Stimulated activated CD4-positive, alpha-beta T cell treated with anti-CD3 and anti-CD28 coated beads, Interleukin-15, amount 100 ng/mL, for 24 hours (primary cell): ENCODE measurements at places on chromosomes 2 and 18.
A peak's percentile ranks its signal among the peaks of the same experiment; 100 is the strongest.

GRCh38 chr2:173696274-173696673 is 268.9 kb downstream of the SP3 start:
- DNase-seq: no peak

DNA sequence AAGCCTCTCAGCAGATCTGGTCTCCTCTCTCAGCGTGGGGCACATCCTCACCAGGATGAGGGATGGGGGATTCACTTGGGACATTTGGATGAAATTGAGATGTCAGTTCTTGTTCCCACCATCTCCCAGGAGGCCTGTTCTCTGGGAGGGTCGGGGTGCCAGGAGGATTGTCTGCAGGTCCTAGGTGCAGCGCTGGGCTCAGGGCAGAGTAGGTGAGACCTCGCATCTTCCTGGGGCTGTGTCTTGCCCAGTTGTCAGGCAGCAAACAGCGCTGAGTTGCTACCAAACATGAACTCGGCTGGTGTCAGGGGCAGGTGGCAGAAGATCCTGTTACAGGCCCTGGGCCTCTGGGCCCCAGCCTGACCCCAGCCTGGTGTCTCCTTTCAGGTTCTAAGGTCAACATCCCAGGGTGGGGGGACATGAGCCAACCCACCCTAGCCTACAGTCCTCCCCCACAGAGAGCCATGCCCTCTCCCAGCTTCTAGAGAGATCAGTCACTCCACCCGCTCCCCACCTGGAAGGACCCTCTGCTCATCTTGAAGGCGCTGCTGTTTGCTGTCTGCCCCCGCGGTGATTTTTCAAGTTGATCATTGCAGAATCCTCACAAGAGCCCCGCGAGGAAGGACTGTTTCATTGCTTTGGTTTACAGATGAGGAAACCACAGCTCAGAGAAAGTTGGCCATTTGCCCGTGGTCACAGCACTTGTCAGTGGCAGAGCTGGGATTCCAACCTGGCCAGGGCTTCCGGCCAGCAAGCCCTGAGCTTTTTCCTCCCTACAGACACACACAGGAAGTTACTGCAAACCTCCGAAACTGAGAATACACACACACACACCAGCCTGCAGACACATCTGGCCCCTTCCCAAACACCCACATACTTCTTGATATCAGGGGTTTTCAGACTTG is 83.9 kb downstream of the STPG4 start:
- DNase-seq: peak; percentile 67

- no peak for DNase-seq
These were observed 96.3 kb upstream of the RASGRP3 start for GRCh38 chr2:33380001-33380609.

DNA sequence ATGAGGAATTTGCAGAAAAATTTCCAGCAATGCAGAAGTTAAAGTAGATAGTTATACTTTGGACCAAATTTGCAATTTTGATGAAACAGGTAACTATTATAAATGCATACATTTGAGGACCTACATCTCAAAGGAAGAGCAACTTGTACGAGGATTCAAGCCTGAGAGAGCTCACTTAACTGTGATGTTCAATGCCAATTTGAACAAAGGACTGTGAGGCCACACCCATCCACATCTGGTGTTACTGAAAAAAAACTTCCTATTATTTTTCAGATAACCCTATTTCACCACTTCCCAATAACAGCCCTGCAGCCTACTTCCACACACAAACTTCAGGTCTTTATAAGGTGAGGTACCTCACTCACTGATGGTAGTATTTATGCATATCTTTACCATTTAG is 203.5 kb upstream of the NABP1 start:
- no peak for DNase-seq

DNA sequence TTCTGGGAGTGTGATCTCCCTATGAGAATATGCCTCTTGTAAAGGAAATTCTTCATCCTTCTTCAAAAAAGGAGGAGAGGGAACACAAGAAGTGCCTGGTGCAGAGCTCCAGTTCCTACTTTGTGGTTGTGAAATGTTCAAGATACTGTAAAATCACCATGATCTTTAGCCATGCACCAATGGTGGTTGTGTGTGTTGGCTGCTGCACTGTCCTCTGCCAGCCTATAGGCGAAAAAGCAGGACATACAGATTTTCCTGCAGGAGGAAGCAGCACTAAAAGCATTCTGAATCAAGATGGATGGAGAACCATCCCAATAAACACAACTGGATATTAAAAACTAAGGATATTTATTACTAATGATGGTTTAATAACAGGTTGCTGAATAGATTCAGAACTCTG is 6.2 kb upstream of the KLHL14 start:
- no peak for DNase-seq

DNA sequence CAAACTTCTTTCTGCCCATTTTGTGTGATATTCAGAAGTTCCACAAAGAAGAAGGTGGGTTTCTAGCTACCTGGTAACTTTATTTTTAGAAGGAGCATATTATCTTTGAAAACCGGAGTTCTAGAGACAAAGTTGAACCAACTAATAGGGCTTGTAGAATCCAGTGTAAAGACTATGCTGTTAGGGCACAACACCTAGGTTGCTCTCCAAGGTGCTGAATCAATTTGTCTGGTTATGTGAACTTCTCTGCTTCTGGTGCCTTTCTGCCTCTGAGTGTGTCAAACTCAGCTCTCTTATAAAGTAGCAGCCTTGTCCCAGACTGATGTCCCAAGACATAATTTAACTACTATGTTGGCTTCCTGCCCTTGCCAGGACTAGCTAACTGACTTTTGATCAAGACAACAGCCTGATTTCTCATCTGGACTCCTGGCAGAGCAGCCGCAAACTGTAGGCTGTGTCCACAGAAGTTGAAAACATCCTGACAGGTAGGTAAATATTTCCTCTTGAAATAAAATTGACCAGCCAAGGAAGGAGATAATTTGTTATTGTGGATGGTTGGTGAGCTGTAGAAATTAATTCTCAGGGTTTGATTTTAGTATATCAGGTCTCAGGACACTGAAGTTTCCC is 119.4 kb downstream of the CYRIA start:
- DNase-seq: no peak

GRCh38 chr2:28224648-28225472 is 167.8 kb upstream of the FOSL2 start:
- no peak for DNase-seq
